ENCODE measurements at places on chromosomes 2 and 18.

GRCh38 chr18:25726298-25726697 is 364.1 kb downstream of the SS18 start:
- no peak for DNase-seq

- no peak for DNase-seq
These were observed 163.8 kb downstream of the RBM43 start for GRCh38 chr2:151097895-151098294.

DNA sequence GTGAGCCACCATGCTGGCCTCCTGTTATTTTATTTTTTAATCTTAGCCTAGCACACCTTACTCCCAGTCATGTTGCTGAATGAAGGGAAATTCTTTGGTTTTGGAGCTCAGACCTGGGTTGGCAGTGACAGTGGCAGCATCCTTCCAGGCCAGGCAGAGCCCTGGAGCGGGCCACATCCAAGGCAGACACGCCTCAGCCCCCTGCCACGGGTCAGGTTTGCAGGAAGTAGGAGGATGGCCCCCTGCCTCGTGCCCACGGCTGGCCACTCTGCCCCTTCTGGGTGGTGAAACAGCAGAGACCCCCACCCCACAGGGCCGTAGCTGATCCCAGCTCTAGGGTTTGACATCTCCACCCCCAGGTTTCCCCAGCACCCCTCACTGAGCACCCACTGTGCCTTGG is 11.7 kb downstream of the EFHD1 start:
- DNase-seq: no peak

DNA sequence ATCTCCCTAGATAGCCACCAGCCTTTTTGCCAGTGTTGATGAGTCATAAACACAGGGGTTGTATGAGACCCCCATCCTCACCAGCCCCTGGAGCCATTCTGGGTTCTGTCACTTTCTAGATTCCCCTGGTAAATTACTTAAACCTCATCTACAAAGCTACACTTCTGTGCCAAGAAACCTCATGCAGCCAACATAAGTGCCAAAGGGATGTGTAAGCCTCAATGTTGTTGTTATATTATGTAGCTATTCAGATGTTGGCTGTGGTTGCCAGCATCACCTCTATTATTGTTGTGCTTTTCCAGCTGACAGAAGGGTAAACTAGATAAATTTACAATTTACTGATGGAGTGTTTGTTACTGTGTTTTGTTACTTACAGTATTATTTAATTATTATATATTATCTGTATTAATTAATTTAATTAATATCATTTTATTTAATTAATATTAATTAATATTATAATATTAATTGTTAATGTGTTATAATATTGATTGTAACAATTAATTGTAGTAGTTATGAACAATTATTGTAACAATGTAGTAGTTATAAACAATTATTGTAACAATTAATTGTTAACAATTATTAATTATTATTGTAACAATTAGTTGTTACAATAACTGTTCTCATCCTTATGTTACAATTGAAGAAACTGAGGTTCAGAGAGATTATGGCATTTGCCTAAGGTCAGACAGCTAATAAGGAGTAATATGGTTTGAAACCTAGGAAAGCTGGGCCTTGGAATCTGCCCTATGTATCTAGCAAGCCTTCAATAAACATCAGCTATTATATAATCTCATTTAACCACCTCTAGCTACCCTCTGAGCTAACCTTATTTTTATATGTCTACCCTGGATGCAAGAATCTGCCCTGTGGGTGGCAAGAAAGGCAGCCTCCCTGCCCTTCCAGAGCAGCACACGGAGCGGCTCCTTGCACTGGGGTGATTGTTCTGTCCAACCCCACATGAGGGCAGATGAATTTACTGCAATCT is 36.1 kb downstream of the PSTPIP2 start:
- no peak for DNase-seq

- no peak for DNase-seq
These were observed 88.9 kb downstream of the ITGA4 start for GRCh38 chr2:181546086-181546485.

- no peak for DNase-seq
These were observed 107.6 kb downstream of the LRP2 start for GRCh38 chr2:169254774-169255173.

- DNase-seq: no peak
These were observed 179.4 kb downstream of the DOK6 start for GRCh38 chr18:69580107-69580506.

All from adrenal gland (tissue), 19 donors.